ENCODE measurements at places on chromosomes 5 and 9.

- no peak for DNase-seq
Measured at GRCh38 chr5:142481410-142481809, 156.6 kb upstream of the SPRY4 start.

GRCh38 chr5:148735301-148735835, 81.0 kb upstream of the HTR4 start:
- DNase-seq: no peak

- peak; percentile 18 for DNase-seq
Measured at GRCh38 chr5:154714266-154714986, 40.8 kb upstream of the LARP1 start.

- DNase-seq: no peak
Measured at GRCh38 chr9:102049586-102050246, 311.3 kb upstream of the GRIN3A start.

DNA sequence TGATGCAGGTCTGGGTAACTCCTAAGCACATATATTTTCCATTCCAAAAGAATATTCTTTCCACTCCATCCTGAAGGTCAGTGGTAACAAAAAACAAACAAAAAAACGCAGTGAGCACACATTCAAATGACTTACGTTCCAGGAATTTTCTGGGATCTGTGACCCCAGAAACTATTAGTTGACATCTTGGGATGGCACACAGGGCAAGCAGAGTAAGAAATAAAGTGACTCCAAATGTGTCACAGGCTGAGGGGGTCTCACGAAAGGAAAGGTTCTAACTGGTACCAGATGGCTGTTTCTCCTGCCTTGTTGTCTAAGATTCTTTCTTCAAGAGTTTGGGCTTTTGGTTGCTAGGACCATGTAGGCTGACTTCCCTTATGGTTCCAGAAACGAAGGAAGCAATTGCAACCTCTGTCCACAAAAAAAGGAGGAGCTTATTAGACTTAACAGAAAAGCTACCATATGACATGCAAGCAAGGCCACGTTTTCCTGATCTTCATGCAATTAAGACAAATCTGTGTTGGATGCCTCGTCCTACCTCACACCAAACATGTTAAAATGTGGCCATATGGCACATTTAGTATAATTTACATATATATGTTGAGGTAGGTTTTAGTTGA, 32.7 kb downstream of the PTGS1 start:
- no peak for DNase-seq

GRCh38 chr5:23763170-23763569, 255.8 kb downstream of the PRDM9 start:
- no peak for DNase-seq

DNA sequence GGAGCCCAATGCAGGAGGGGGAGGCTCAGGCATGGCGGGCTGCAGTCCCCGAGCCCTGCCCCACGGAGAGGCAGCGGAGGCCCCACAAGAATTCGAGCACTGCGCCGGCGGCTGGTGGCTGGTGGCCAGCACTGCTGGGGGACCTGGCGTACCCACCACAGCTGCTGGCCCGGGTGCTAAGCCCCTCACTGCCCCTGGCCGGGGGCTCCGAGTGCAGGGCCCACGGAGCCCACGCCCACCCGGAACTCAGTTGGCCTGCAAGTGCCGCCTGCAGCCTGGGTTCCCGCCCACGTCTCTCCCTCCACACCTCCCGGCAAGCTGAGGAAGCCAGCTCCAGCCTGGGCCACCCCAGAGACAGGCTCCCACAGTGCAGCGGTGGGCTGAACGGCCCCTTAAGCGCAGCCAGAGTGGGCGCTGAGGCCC, 780.3 kb downstream of the DTWD2 start:
- no peak for DNase-seq

DNA sequence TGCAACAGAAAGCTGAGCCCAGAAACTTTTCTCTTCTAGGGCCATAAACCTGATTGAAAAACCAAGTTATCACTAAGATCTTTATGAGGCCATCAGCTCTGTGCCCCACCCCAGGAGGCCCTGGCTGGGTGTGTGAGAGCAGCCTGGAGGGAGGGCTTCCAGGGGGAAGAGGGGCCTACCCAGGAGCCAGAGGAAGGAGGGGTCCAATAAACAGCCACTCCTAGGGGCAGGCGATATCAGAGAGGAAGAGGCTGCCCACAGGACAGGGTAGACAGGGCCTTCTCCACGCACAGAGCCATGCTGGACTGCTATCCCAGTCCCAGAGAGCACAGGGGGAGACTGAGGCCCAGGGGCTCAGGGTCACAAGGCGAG, 4.5 kb upstream of the CDX1 start:
- no peak for DNase-seq

- DNase-seq: no peak
Measured at GRCh38 chr5:55101556-55102276, 730 bp upstream of the GZMA start.

DNA sequence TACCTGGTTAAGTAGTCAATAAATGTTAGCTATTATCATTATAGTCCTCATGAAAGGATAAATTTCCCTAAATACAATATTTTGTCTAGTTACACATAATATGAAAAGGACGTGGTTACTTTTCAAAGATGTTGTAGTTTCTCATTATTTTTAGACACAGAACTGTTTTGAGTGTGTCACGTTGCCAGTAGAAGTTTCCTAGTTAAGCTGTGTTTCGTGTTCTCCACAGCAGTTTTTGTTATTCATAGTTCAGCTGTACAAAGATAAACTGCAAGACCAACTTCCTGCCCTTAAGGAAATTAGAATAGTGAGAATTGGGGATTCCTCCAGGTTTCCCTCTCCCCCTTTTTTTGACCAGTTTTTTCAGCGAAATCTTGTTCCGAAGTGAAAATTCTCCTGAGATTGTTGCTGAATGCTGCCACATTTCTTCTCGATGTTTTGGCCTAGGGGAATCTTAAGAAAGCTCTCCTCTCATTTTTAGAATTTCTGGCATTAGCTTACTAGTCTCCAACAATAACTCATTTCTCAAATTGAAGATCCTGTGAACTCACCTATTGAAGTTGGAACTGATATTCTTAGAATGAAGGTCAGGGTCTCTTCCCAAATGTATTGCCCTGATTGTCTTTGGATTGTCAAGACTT, 176.1 kb downstream of the PAM start:
- no peak for DNase-seq

- DNase-seq: no peak
Measured at GRCh38 chr5:179241764-179242370, 103.4 kb downstream of the ADAMTS2 start.

- DNase-seq: no peak
Measured at GRCh38 chr9:132862533-132862932, 15.6 kb downstream of the AK8 start.

DNA sequence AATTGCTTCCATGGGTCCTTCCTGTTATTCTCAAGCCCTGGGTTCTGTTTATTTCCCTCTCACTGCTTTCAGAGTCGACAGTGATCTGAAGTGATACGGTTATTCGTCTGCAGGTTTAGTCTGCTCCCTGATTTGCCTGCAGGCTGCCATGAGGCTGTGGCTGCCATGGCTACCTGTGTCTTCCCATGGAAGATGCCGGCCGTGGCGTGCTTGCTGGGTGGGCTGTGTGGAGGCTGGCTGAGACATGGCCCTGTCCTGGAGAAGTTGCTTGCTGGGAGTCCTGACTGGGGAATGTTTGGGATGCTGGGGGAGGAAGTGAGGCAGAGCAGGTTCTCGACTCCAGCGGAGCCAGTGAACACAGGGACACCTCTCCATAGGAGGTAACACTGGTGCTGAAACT, 104.1 kb upstream of the TBC1D2 start:
- DNase-seq: no peak

DNA sequence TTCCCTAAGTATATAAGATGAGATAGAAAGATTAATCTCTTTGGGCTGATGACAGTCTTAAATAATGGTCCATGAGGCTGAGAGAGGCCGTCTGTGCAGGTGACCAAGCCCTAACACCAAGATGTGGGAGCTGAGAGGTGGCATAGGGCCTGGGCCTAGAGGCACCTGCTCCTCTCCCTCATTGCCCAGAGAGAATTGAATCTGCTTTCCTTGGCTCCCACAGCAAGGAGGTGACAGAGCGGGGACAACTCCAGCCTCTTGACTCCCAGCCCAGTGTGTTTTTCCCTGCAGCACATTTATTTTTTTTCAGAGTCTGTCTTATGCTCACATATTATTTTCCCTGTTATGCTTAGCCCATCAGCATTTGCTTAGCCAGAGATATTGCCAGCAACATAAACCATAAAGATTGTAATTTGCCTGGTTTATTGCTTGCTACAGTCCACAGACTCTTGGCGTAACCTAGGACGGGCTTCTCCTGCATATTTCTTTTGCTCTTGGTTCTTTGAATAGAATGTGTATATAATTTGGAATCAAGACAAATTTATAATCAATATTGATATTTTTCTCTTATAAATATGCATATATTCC, 105.6 kb downstream of the NTRK2 start:
- no peak for DNase-seq

GRCh38 chr5:60577116-60577515, 122.8 kb downstream of the DEPDC1B start:
- no peak for DNase-seq

GRCh38 chr5:132876020-132876759, 2.7 kb downstream of the LEAP2 start:
- no peak for DNase-seq

GRCh38 chr5:80296121-80296520, 23.7 kb upstream of the SPZ1 start:
- no peak for DNase-seq
